NCI-H146 (cell line): ENCODE measurements at places on chromosomes 16 and 17.

GRCh38 chr17:16482253-16482652 is 9.7 kb downstream of the LRRC75A start:
- DNase-seq, result no peak

DNA sequence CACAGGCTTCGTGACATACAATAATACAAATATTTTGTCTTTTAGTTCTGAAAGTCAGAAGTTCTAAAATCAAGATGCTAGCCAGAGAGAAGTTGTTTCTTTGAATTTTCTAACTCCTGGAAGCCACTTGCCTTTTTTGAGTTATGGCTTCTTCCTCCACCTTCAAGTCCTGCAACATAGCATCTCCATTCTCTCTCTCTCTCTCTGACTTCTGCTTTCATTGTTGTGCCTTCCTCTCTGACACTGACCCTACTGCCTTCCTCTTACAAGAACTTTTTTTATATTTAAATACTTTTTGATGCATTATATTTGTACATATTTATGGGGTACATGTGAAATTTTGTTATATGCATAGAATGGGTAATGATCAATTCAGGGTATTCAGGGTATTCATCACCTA is 205.9 kb downstream of the MAP2K6 start:
- DNase-seq, result no peak

GRCh38 chr16:85592700-85593493 is 20.2 kb upstream of the GSE1 start:
- DNase-seq, result no peak

DNA sequence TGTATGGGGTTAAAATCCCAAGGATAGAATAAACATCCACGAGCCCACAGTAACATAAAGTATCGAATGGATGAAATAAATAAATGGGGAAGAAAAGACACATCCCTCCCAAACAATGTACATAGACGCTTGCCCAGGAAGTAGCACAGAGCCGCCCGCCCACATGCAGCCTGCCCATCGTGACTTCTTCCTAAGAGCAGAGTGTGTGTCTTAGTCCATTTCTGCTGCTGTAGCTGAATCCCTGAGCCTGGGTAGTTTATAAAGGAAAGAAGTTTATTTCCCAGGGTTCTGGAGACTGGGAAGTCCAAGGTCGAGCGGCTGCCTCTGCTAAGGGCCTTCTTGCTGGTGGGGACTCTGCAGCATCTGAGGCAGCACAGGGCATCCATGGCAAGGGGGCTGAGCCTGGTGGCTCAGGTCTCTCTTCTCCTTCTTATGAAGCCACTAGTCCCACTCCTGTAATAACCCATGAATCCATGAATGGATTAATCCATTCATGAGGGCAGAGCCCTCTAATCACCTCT is 39.4 kb upstream of the ZNF469 start:
- no peak for DNase-seq

- DNase-seq, result peak; percentile 50
Measured at GRCh38 chr17:41689497-41690299, 1.0 kb downstream of the EIF1 start.

DNA sequence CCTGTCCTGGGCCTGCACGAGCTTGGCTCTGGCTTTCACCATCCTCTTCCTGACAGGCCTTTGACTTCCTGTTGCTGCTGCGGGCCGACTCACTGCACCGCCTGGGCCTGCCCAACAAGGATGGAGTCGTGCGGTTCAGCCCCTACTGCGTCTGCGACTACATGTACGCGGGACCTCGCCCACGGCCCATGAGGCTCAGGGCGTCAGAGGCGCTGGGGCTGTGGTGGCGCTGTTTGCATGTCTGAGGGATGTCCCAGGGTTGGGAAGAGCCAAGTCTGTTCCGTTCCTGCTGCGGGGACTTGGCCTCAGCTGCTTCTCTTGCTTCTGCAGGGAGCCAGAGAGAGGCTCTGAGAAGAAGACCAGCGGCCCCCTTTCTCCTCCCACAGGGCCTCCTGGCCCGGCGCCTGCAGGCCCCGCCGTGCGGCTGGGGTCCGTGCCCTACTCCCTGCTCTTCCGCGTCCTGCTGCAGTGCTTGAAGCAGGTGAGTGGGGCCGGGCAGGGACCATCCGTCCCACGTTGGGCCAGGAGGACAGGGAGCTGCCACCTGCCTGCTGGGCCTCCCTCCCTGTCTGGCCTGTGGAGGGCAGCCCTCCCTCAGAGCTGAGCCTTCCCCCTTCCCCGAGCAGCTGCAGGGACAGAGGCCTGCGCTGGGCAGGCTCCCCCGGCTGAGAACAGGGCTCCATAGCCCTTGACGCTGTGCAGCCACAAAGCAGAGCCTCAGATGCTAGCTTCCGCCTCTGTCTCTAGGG is 23.8 kb downstream of the TSC2 start:
- no peak for DNase-seq

DNA sequence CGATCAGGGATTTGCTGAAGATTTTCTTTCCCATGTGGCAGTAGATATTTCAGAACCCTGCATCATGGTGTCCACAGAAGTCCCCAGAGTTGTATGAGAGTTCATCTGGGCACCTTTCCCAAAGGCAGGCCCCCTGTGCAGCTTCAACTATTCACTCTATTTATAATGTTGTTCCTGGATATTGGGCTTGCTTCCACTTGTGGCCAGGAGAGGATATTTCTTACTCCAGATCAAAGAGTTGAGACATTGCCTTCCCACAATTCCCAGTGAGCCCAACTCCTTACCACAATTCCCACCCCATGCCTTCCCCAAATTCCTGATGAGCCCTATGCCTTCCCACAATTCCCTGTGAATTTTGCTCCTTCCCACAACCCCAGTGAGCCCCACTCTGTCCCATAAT is 206.9 kb downstream of the WWOX start:
- no peak for DNase-seq

DNA sequence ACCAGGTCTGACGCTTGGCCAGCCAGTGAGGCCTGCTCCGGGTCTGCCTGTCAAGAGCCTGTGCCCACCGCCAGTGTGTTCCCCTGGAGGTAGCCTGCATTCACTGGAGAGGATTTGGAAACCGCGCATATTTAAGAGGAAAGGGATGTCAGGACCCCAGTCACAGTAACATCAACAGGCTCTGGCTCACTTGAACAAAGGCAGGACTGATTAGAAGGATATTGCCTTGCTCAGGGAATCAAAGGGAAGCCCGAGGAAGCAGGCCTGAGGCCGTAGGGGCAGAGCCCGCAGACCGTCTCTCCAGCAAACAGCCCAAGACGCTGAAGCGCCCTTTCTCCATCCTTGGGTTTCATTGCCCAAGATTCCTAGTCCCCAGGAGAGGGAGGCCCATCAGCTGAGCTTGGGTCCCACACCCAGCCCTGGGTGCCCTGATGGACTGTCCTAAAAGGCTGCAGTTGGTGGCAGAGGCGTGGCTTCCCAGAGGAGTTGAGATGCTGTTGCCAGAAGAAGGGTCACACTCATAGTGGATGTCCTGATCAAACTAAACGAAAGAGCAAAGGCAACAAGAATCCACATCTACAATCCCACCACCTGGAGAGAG is 23.2 kb downstream of the NT5M start:
- DNase-seq, result no peak
